ENCODE measurements at places on chromosomes 12 and 14. TPM values are rescaled to one million over a fixed set of nuclear protein-coding genes. Genes with fewer than 3 reads are reported as not detected.

SPIC gene
- total RNA-seq = not detected

PRMT5 gene
- total RNA-seq = 100 TPM

SDR9C7 gene
- not detected for total RNA-seq

IL31 gene
- total RNA-seq = not detected

BMP4 gene
- 9.3 TPM for total RNA-seq

All from MG63 (cell line).